ENCODE measurements at places on chromosomes 1 and 21. TPM values are rescaled to one million over a fixed set of nuclear protein-coding genes. Genes with fewer than 3 reads are reported as not detected.

- no peak for DNase-seq
Observed at GRCh38 chr1:110383251-110383990, 7.4 kb downstream of the SLC16A4 start.

DNA sequence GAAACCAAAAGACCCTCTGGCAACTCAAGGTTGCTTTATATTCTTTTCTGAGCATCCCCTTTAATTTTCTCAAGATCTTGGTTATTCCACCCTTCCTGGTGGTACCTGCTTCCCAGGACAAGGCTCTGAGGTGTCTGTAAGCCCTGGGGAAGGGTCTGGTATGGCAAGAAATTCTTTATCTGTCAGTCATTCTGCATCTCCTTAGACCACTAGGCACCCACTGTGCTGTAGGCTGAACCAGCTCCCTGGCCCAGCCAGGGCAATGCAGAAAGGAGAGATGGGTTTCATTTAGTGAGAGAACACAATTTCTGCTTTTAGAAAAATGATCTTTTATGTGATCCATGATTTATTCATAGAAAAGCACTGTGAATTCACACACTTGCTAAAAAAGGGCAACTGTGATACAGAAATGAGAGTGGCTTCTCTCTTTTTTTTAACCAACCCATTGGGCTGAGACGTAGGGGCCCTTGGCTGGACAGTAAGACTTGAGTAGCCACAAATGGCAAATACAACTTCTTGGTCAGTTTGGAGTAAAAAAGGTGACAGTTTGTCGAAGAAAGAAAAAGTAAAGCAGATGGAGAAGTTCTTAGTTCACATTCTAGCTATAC lies 4.1 kb downstream of the UROD start:
- DNase-seq, result no peak

Gene OR6N1
- not detected for total RNA-seq

- DNase-seq, result peak; percentile 61
Observed at GRCh38 chr1:10625076-10625475, 150.3 kb downstream of the PEX14 start.

DNA sequence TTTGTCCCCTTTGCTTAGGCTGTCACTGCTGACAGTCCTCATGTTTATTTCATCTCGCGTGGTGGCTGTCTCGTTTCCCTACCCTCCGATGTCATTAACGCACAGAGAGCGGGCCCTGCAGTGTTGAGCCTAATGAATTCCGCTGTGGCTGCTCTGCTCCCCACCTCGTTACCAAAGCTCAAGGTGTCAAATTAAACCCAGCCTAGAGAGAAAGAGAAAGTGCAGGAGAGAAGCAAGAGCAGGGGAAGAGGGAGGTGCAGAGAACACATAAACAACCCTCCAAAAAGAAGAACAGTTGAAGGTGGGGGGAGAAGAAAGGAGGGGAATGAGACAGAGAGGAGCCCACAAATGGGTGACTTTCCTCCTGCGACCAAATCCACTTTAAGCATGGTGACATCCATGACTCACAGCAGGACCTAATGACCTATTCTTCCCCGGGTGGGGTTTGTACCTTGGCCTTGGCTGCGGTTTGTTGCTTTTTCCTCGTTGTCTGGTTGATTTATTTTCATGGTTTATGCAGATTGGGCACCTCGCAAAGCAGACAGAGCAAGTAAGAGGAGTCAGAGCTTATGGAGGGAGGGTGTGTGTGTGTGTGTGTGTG lies 92.5 kb downstream of the PBX1 start:
- DNase-seq, result no peak

DNA sequence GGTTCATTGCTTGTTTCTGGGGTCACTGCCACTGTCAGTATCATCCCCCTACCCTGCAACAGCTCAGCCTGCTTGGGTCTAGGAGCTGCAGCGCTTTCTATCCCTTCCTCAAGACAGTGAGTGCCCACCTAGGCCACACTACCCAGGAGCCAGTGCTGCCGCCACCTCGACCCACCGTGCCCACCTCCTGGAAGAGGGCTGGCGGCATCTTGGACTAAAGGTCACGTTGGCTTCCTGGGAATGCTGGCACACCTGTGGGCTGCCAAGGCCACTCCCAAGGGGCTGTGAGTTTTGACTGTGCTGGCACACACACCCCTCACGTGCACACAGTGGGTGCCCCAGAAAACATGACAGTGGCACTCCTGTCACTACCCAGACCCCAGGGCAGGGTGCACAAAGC lies 22.1 kb downstream of the CRYAA start:
- peak; percentile 36 for DNase-seq

Gene SLC1A7
- total RNA-seq, result 1.4 TPM

- no peak for DNase-seq
Observed at GRCh38 chr1:226447932-226448665, 40.2 kb upstream of the PARP1 start.

- DNase-seq, result no peak
Observed at GRCh38 chr1:7455796-7456721, 315.0 kb upstream of the VAMP3 start.

- no peak for DNase-seq
Observed at GRCh38 chr21:42740405-42740909, 87.0 kb downstream of the PDE9A start.

- DNase-seq, result no peak
Observed at GRCh38 chr1:6224718-6225117, 11.0 kb downstream of the ICMT start.

- DNase-seq, result no peak
Observed at GRCh38 chr1:46423574-46424240, 29.6 kb downstream of the FAAH start.

- DNase-seq, result no peak
Observed at GRCh38 chr1:20511518-20512428, 3.8 kb upstream of the MUL1 start.

DNA sequence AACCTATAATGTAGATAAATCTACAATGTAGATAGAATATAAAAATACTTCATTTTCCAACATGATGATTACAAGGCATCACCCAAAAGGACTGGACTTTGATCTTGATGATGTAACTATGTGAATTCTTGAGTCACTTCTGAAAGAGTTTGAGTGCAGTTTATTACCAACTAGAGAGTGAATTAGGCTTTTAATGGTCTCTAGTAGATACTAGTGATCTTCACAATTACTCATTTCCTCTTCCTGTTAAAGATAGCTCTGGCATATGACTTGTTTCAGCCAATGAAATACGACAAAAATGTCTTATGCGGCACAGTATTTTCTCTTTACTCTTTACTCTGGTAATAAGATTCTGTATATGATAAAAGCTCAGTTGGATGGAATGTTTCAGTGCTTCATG lies 1588.1 kb upstream of the B3GALT2 start:
- DNase-seq, result no peak
